ENCODE measurements at places on chromosomes 7 and 10.

DNA sequence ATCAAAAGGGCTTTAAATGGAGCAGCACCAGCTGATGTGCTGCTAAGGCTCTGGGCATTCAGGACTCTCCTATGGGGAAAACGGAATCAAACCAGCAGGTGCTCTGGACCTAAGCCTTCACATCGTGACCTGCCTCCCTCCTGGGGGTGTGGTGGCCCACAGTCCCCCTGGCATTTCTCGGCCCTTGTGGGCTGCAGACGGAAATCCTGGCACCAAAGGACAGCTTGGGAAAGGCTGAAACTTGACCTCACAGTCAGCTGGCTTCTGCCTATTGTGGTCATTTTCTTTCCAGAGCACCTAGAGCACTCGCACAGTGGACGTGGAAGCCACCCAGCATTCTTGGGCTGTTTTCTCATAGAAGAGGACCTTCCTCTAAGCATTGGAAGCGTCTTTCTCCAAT is 74.8 kb downstream of the TPST1 start:
- no peak for DNase-seq

DNA sequence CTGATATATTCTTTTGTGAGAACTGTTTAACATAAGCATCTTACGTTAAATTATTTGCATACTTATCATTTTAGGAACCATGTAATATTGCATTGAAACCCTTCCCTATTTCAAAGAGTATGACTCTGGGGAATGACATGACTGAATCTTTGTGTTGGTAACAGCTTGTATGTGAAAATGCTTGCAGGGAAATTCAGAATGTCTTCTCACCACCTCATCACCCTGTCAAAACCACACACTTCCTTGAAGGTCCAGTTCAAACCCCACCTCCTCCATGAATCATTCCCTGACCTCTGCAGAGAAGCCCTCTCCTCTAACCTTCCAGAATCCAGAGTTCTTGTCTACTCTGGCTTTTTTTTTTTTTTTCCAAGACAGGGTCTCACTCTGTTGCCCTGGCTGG is 26.3 kb upstream of the NKX2-3 start:
- no peak for DNase-seq

DNA sequence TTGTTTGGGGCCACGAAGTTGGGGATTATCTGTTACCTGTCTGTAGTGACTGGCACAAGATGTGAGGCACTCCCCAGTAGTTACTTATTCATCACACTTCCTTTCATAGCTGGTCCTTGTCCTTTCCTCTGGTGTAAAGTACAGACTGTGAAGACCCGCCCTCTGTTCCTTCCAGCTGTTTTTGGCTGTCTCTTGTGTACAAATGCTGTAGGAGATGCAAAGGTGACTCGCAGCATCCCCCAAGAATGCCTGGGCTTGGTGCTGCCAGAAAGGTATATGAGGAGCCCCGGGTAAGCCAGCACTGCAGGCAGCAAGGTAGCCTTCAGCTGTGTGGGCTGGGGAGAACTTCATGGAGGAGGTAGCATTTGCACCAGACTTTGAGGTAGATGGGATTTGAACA is 236.6 kb downstream of the EBF3 start:
- DNase-seq: no peak

GRCh38 chr10:27723436-27723835 is 22.2 kb downstream of the MKX start:
- no peak for DNase-seq

- no peak for DNase-seq
Observed at GRCh38 chr7:91137788-91138368, 126.4 kb upstream of the FZD1 start.

DNA sequence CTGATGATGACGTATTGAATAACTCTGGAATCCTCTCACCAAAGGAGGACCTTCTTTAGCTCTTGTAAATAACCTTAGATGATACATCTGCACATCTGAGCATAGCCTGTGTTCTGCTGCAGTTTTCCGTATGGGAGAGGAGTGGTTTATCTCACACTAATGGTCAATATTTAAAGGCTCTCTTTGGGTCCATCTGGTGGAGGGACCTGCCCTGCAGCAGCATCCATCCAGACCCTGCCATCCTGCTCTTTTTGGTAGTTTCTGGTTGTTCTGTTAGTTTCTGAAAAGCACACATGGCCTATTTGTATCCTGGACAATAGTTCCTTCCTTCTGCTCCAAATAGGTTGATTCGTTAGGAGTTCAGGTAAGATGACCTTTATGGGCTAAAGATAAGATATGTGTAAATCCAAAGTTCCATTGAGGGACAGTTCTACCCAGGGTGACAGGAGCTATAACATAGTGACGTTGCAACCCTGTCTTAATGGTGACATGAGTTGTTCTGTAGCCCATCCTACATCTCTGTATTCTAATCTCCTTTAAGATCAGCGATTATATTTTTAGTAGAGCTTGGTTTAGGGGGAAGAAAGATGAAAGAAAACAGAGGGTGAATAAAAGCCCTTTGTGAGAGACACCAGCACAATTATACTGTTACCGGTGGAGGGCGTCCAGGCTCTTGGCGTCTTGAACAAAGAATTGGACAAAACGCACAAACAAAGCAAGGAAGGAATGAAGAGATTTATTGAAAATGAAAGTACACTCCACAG is 60.0 kb upstream of the KLF14 start:
- DNase-seq: no peak

DNA sequence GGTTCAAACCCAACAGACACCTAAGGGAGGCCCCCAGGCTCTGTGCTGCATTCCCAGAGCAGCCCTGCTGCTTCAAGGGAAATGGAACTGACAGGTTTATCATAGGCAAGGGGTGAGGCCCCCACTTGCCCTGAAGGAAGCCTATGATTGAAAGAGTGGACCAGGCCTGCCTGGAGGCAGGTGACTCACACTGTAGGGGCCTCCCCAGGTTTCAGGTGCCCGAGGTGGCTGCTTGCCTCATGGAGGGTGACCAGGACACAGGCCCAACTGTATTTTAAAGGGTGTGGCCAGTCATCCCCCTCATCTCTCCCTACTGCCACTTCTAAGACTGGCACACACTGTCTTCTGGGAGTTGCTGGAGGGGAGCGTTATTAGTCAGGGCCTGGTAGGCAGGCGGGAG is 85.4 kb downstream of the ATXN7L1 start:
- DNase-seq: no peak

DNA sequence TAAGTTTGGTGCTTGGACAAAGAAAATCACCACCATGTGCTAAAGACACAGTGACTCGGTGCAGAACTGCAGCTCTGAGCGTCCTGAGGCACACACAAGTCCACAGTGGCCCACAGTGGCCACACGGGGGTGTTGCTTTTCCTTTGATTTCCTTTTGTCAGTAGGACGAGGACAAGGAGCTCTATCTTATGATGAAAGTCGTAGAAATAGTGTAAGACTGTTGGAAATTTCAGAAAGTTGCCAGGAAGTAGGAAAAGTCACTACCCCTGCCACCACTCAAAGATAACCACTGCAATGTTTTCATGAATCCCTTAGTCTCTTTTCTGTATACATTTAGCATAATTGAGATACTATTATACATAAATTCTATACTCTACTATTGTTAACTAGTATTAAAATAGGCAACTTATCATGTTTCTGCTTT is 146.0 kb downstream of the TNS3 start:
- DNase-seq: no peak

- no peak for DNase-seq
Observed at GRCh38 chr10:46215426-46215825, 71.4 kb upstream of the ANTXRL start.

- DNase-seq: no peak
Observed at GRCh38 chr10:31918671-31919409, 9.8 kb downstream of the ARHGAP12 start.

DNA sequence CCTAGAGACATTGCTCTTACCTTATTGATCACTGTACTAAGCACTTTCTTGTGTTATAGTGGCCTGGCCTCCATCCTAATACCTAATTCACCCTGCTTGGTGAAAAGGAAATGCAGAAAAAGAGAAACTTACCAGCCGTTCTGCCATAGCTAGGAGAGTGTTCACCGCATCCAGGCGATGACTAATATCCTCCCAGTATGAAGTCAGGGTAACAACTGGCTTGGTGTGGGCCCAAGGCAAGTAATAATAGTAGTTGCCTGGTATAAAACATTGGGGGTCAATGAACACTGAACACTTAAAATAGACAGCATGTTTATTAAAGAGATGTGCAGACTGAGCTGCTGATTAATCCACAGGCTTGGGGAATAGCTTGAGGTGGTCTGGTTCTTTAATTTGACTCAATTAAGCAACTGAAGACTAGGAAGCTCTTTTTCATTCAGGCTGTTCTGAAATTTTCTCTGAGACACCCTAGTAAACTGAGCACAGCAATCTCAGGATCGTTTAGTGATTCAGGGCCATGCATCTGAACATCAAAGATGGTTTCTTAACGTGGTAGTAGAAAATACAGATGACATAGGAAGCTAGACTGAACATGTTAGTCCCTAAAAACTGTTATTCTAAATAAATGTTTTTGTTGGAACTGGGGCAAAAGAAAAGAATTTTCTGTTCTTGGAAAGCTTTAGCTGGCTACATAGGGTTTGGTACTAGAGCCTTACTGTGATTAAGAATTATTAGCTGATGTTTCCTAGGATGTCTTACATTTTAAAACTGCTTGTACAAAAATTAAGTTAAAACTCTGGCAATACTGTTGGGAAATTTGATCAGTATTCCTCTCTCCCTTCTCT is 102.2 kb downstream of the MYOF start:
- no peak for DNase-seq

GRCh38 chr7:70092314-70093204 is 494.3 kb downstream of the AUTS2 start:
- DNase-seq: no peak

Data from NCI-H1436 treated with DMSO at 0.1 percent for 48 hours (cell line).